ENCODE measurements at places on chromosomes 16 and 17.

- DNase-seq: no peak
These were observed 31.5 kb upstream of the SEC14L1 start for GRCh38 chr17:77109159-77109759.

GRCh38 chr17:27535178-27535928, 79.1 kb downstream of the KSR1 start:
- DNase-seq: no peak

- DNase-seq: no peak
These were observed 3.0 kb downstream of the DOC2B start for GRCh38 chr17:178292-179065.

GRCh38 chr17:72950242-72950931, 142.1 kb downstream of the SLC39A11 start:
- DNase-seq: no peak

- no peak for DNase-seq
These were observed 2.8 kb downstream of the TENT4B start for GRCh38 chr16:50155925-50156324.
